NCI-H1105 treated with DMSO at 0.1 percent for 48 hours (cell line): ENCODE measurements at places on chromosomes 3 and 15.

DNA sequence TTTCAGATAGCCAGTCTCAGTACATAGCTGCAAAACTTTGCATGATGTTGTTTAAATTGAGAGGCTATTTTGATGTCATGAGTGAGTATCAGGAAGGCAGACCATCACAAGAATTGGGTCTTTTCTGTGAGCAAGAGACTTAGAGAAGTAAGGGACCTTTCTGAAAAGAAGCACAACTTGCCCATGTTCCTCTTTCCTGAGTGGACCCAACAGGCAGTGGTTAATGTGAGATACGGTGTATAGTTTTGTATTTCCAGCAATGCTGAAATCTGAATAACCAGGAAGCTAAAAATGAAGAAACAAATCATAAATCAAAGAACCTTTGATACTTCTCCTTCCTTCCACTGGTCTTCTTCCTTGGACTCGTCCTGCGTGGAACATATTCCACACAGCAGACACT, 25.1 kb downstream of the MCTP2 start:
- DNase-seq: no peak

DNA sequence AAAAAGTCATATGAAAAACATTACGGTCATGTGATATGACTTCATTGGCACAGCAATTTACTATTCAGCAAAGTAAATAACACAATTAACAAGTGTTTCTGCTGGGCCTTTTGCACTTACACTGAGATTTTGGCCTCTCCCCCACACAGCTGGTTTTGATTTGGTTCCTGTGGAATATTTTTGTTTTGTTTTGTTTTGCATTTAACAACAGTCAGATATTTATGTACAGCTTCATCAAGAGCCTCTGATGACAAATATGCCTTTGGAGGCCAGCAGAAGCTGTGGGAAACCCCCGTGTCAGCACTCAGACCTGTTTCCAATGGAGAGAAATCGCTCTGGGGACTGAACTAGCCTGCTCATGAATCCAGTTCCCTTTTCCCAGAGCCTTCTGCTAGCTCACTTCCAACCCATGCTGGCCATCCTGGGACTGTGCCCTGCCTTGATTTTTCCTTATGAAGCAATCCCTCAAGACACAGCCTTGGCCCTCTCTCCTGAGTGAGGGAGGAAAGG, 161.9 kb downstream of the ATG7 start:
- DNase-seq: no peak

GRCh38 chr3:25229586-25229985, 198.5 kb upstream of the RARB start:
- no peak for DNase-seq

GRCh38 chr3:132343018-132343612, 25.9 kb downstream of the ACP3 start:
- DNase-seq: peak; percentile 83

GRCh38 chr3:47581835-47582234, 3.2 kb upstream of the CSPG5 start:
- no peak for DNase-seq

GRCh38 chr3:112687616-112688015, 46.7 kb upstream of the CCDC80 start:
- no peak for DNase-seq

GRCh38 chr3:18223571-18223970, 201.6 kb downstream of the SATB1 start:
- no peak for DNase-seq

- no peak for DNase-seq
These were observed 275.6 kb downstream of the ZNF621 start for GRCh38 chr3:40800343-40800742.

- peak; percentile 36 for DNase-seq
These were observed 33.9 kb downstream of the DOCK3 start for GRCh38 chr3:50708620-50709019.

GRCh38 chr15:63908991-63909390, 75.2 kb upstream of the HERC1 start:
- DNase-seq: no peak

DNA sequence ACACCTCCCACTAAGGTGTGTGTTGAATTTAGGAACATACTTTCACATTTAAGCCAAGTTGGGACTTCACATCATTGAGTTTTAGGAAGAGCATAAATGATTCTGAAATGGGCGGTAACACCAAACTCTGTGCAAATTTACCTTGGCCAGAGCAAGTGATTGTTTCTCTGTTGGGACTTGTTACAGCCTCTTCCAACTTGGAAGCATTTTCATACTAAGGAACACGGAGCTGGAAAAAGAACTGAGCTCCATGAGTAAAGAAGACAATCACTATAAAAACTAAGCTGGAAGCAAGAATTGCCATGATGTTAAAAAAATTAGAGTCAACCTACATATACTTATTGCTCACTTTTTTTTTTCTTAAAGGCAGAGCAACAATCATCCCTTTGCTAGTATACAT, 371.3 kb downstream of the ERC2 start:
- DNase-seq: no peak

- no peak for DNase-seq
These were observed 656.0 kb downstream of the MCTP2 start for GRCh38 chr15:94887391-94887790.

DNA sequence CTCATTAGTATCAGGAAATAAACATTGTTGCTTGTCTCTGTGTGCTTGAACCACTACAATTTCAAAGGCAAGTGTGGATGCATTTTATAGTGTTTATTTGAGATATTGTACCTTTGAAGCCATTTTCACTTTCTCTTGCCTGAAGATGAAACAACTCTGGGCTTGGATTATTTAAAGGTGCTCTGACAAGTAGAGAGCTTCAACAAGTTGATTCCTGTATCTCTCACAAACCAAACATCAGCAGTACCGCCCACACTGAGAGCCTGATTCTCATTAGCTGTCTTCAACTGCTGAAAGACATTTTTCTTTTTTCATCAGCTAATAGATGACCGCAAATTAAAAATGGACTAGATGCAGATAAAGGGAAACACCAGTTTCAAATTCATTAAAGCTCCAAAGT, 806 bp upstream of the CERS3 start:
- peak; percentile 23 for DNase-seq

DNA sequence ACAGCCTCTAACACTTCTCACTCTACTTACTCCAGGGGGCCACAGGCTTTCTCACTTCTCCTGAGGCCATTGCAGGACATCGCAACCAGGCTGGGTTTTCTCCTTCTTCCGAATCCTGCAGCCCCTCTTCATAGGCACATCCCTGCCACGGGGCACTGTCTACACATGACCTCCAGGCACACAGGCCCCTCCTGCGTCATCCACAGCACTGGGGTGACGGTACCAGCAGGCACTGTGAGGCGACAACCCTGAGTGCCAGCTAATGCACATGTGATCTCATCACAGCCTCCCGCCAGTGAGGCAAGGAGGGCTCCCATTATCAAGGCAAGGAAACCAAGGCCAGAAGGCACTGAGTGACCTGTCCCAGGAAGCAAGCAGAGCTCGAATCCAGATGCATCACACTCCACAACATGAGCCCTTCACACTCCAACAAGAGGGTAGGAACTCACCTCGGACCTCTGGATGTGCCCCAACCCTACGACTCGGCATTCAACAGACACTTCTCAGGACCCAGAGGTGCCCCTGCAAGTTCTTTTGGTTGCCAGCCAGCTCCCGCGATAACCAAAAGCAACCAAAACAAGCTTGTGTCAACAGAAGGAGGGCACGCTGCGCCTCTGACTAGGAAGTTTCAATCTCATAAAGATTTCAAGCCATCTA, 16.7 kb downstream of the FAM174B start:
- peak; percentile 48 for DNase-seq

- no peak for DNase-seq
These were observed 4.0 kb downstream of the OR5H14 start for GRCh38 chr3:98151241-98151640.

- DNase-seq: no peak
These were observed 66.5 kb upstream of the MFGE8 start for GRCh38 chr15:88979674-88980073.

- peak; percentile 70 for DNase-seq
These were observed 29.2 kb downstream of the NEO1 start for GRCh38 chr15:73081321-73081958.

DNA sequence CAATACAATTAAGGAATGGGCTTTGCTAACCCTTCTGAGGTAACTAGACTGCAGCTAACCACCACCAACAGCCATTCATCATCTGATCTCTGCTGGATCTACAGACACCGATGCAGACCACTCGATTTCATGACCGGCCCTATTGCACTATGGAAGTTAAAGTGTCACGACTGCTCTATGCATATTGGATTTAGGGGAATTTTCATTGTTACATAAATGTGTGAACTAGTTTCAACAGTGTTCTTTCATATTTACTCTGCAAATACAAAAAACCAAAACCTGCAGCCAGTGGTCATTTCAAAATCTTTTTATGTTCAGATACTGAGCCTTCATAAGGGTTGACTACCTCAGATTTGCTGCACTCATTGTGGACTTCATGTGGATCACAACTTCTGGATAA, 14.5 kb downstream of the CDV3 start:
- DNase-seq: no peak

- no peak for DNase-seq
These were observed 55.5 kb downstream of the MYO1E start for GRCh38 chr15:59317211-59317610.

- DNase-seq: no peak
These were observed 154.2 kb downstream of the RAB11A start for GRCh38 chr15:66023311-66023972.

GRCh38 chr15:70238917-70239316, 141.2 kb upstream of the TLE3 start:
- DNase-seq: no peak

DNA sequence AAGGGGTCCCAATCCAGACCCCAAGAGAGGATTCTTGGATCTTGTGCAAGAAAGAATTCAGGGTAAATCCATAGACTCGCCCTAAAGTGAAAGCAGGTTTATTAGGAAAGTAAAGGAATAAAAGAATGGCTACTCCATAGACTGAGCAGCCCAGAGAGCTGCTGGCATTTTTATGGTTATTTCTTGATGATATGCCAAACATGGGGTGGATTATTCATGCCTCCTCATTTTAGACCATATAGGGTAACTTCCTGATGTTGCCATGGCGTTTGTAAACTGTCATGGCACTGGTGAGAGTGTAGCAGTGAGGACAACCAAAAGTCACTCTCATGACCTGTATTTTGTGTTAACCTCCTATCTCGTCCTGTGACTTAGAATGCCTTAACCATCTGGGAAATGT, 142.2 kb downstream of the DOCK3 start:
- no peak for DNase-seq

- DNase-seq: no peak
These were observed 88.9 kb upstream of the PTX3 start for GRCh38 chr3:157347577-157348303.

- no peak for DNase-seq
These were observed 102.6 kb upstream of the IL12A start for GRCh38 chr3:159886050-159886449.

DNA sequence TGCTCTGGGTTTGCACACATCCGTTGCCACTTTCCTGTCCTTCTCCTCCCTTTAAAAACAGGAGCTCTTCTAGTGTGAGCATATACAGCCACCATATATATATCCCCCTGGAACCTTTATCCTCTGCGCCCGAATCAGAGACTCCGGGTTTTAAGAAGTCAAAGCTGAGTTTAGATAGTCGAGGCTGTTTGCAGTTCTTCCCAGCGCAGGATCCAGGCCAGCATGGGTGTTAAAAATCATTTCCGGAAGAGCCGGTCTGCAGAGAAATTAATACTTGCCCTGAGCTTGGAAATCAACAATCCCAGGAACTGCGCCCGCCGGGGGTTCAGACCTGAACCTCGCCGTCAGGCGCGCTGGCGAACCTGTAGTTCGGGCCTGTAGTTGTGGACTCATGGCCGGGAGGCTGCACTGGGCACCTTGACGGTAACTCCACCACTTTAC, 2.3 kb downstream of the SHOX2 start:
- DNase-seq: no peak

- DNase-seq: no peak
These were observed 58.0 kb upstream of the FBN1 start for GRCh38 chr15:48703544-48703943.

DNA sequence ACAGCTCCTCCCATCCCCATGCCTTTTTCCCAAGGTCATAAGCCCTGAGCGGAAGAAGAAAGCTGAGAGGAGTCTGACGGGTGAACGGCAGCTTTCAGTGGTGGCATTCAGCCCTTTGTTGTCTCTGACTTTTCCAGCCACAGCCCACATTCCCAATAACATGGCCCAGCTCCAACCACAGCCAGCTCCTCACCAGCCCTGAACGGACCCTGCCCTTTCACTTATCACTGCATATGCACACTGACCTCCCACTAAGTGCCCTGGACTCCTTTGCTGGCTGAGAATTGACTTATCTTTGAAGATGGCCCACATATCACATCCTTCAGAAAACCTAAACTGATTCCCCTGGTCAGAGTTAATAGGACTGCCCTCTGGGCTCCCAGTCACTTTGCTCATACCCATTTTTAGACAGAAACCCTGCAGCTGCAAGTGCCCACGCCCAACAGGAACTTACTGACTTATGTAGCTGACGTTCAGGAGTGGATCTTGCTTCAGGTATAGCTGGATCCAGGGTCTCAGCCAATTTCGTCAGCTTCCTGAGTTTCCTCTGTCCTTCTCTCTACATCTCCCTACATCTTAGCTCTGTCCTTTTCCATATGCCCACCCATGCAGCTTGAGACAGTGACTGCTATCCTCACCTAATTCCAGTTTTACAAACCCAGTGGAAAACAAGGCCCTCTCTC, 348.5 kb upstream of the PROK2 start:
- DNase-seq: no peak

DNA sequence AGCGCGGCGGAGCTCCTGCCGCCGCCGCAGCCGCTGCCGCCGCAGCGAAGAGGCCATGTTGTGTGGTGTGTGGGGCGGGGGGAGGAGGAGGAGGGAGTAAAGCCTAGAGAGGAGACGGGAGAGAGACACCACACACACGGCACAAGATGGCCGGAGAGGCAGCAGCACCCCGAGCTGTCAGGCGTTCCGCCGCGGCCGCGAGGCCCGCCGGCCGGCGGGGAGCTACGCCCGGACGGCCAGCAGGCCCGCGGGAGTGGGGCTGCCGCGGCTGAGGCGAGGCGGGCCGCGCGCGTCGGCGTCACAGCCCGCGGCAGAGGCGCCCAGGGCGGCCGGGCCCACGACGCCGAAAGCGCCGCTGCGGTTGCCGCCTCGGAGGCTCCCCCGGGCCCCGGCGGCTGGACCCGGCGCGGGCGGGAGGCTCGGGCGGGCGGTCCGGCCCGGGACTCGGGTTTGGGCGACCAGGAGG, 17.4 kb upstream of the CHD2 start:
- DNase-seq: no peak

DNA sequence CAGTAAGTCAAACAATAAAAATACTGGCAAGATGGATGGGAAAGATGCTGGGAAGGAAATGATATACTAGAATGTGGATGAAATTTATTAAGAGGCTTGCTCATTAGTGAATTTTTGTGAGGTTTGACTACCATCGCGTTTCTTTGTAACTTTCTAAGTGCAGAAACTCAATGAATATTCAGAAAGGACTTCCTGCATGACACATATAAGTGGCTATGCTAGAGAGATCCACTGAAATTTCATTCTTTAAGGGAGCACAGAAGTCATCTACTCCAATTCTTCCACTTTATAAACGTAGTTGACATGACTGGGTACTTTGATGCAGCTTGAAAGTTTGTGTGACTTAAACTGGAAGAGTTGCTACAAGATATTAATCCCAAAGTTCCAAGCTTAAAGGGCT, 88.0 kb downstream of the SHQ1 start:
- no peak for DNase-seq

GRCh38 chr3:136642711-136643110, 109.5 kb downstream of the STAG1 start:
- no peak for DNase-seq

GRCh38 chr3:119726909-119727308, 24.1 kb downstream of the CFAP91 start:
- DNase-seq: no peak
